ENCODE measurements at places on chromosomes 12 and 14.

DNA sequence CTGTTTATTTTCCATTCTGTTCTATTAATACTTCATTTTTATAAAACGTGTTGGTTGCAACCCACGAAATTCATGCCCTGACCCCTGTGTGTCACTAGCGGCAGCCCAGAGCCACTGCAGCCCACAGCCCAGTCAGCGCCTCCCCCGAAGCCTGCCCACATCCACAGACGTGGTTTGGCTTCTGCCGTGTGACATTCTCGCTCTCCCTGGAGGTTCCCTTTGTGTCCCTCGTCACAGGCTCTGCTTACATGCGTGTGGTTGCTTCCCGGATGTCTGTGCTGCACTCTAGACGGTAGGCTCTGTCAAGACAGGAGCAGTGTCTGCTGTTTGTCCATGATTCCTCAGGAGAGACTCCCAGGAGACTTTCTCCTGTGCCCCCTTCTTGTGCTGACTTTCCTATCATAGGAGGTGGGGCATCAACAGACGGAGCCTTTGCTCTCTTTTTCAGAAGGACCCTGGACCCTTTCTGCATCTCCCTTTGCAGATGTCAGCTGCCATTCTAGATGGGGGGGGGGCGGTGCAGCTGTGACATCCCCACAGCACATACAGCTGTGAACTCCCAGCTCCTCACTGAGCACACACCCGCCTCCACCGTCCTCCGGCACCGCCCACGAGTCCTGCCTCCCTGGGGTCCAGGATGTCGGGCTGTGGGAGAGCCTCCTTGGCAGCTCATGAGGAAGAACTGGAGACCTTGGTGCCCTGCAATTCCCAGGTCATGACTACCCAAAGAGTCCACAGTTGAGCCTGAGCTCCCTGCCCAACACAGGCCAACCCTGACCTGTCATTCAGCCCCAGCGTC lies 36.8 kb upstream of the PIWIL1 start:
- no peak for DNase-seq

DNA sequence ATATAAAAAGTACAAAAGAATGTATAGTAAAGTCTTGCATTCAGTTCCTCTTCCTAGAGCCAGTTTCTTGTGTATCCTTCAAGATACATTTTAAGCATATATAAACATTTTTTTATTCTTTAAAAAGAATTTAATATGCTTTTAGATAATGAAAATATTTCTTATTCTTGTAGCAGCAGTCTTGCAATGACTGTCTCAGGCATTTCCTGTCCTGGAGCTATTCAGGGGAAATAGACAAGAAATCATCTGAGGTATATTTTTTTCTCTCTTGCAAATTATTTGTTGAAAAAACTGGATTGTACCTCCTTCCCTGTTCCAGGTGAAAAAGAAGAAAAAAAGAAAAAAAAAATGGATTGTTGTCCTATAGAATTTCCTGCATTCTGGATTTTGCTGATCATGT lies 17.0 kb upstream of the ERBB3 start:
- no peak for DNase-seq

- DNase-seq = no peak
Measured at GRCh38 chr12:106493531-106493930, 89.3 kb upstream of the RFX4 start.

GRCh38 chr12:41905073-41905758 lies 239.5 kb downstream of the GXYLT1 start:
- no peak for DNase-seq

GRCh38 chr12:118840878-118841277 lies 140.5 kb upstream of the SRRM4 start:
- no peak for DNase-seq

DNA sequence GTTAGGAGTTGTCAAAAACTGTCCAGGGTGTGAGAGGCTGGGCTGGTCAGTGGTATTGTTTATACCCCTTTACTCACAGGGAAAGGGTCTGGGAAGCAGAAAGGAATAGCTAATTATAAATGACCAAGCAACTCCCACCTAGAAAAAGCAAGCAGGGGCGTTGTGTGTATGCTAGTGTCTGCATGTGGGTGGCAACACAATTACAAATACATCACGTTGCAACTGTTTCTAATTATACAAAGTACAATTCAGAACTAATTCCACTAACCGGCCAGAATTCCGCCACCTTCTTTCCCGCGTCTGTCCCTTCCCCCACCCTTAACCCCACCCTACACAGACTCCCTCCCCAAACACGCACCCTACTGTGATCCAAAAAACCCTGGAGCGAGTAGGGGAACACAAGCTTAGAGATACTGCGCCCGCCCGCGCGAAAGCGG lies 2.2 kb downstream of the DPF3 start:
- no peak for DNase-seq

DNA sequence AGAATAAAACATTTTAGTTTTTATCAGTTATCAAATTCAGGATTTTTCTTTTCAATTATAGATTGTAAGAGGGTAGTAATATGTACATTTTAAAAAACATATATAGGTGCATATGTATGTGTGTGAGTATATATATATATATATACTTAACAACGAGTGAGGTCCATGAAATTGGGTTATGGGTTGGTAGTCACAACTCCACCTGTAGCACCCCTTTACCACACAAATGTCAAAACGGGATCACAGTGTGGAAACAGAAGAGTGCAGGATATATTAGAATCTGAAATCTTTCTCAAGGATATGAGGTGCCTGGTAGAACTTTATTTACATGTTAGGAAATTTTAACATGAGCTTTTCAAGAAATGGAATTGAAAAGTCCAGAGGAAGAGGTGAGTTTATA lies 31.3 kb downstream of the MIA2 start:
- no peak for DNase-seq

DNA sequence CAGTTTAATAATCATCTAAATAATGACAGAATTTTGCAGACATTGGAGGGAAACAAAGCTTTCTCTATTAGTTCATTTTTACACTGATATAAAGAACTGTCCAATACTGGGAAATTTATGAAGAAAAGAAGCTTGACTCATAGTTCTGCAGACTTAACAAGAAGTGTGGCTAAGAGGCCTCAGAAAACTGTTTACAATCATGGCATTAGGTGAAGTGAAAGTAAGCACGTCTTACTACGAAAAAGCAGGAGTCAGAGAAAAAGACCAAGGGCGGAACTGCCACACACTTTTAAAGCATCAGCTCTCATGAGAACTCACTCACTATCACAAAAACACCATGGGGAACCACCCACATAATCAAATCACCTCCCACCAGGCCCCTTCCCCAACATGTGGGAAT lies 804.4 kb downstream of the FLRT2 start:
- DNase-seq = no peak

GRCh38 chr12:109239179-109239578 lies 69.9 kb downstream of the FOXN4 start:
- no peak for DNase-seq

DNA sequence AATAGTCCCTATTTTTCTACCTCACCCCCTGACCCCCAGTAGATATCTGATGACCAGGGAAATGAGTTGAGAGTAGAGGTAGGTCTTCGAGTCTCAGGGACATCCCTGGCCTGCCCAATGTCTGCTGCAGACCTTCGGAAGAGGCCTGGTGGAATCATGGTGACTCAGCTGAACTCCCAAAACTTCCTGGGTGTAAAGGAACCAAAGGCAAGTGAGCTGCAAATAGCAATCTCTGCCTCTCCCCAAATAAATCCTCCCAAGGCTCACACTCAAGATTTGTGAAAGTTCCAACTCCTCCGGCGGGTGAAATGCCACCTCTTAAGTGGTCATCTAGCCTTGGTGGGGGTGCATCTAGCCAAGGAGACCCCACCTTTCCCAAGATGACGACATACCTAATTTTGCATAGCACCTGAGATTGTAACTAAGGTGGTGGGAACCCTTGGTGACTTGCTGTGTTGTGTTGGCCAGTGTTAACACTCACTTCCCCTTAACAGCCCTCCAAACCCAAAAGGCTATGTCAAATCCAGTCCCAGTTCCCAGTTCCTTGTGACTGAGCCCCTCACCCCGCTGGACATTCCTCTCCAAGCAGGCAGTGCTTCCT lies 6.3 kb downstream of the ZFP36L1 start:
- DNase-seq = no peak

DNA sequence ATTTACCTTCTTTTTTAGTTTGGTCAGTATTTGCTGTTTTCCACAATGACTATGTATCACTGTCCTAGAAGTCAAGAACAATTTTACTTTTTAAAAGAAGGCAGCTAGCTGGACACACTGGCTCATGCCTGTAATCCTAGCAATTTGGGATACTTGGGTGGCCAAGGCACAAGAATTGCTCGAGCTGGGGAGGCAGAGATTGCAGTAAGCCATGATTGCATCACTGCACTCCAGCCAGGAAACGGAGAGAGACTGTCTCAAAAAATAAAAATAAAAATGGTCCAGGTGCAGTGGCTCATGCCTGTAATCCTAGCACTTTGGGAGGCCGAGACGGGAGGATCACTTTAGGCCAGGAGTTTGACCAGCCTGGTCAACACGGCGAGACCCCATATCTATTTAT lies 28.3 kb downstream of the MDM1 start:
- DNase-seq = no peak

- DNase-seq = no peak
Measured at GRCh38 chr14:45377166-45377565, 124.2 kb upstream of the MIS18BP1 start.

GRCh38 chr14:65794674-65795279 lies 382.2 kb downstream of the FUT8 start:
- DNase-seq = no peak

DNA sequence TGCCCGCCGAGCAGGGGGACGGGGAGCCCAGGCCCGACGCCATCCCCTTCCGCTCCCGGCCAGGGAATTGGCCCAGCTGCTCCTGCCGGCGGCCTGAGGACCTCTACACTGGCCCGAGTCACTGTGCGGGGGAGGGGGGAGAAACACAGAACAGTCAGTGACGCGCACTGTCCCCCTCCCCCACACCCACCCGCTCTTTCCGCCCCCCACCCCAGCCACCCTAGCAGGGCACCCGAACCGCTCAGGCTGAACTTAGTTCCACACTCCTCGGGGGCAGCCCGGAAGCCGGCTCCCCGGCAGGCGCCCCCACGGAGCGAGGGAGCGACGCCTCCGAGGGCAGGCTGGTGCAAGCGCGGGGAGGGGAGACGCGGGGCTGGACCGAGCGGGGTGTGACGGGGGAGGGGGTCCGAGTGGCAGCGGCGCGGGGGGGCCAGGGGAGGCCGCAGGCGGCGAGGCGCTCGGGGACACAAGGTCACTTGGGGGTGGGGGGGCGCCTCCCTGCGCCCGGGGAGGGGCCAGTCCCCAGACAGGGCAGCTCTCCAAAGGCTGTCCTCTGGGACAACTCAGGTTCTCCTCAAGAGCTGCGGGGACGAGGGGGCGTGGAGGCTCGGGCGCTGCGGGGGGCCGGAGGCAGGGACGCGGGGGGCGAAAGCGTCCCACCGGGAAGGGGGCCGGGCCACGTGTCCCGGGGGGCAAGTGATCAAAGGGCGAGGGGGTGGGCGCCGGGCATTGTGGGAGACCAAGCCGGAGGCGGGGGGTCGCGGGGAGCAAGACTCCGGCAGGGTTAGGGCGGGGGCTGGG lies 648 bp downstream of the CHD4 start:
- DNase-seq = peak; percentile 75

- DNase-seq = no peak
Measured at GRCh38 chr14:60532442-60532841, 23.5 kb downstream of the SIX6 start.

DNA sequence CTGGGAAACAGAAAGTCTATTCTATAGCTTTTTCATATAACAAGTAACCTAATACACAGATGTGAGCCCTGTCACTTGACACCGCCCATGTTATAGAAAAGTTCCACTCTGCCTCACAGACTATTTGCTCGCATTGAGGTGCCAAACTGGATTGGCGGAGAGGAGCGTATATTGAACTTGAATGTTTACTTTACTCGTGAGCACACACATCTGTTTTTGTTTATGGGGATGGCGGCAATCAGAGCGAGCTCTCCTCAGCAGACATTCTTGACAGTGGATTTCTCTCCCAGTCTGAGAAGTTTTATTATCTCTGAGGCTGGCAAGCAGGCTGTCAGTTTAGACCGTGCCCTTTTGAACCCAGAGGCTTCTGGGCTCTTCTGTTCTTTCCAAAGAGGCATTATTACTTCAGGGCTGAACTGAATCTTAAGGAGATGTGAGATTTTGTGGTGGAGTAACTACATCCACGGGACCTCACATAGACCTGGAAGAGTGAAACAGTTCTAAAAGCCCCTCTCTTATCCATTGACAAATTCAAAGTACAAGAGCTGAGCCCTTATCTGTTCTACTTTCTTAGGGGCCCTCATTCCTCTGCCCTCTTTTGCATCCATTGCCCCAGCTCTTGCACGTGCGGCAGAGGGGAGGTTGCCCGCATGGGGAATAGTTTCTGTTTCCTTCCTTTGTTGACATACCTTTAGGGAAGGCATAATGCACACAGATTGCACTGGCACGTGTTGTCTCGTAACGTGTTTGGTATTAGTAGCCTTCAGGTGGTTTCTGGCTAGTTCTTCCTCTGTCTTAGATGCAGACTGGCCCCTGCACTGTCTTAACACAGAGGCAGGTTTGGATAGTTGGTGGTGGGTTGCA lies 68.2 kb downstream of the DRAM1 start:
- no peak for DNase-seq

DNA sequence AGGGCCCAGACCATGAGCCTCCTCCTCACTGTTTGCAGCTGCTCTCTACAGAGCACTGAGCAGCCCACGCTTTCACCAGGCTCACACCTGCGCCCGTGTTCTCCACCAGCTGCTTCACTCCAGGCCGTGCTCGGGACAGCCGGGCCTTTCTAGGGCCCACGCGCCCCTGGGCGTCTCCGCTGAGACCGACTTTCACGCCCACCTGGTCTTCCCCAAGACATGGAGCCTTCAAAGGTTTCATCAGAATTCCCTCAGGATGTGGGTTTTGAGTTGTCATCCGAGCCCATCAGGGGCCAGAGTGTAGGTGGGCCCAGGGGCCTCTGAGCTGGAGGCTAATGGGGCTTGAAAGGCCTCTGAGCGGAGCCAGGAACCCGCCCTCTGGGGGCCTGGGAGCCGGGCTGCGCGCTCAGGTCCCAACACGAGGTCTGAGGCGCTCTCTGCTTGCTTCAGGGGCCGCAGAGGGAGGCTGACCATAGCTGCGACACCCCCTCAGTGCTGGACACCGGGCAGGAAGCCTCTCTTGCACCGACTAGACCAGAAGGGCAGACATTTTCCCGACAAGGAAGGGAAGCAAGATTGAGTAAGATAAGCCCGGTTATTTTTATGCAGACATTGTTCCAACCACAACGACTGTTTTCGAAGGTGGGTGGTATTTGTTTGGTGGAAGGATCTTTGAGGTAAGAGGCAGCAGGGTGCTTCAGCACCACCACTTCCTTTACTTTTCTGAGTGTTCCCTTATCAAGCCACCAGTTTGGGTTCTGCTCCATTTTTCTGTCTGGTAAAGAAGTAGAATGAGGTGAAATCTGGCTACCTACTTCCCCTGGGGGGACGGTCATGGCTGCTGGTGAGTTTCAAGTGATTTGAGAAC lies 125.0 kb upstream of the FUT8 start:
- DNase-seq = peak; percentile 66

All from CD4-positive, alpha-beta T cell treated with Interleukin-21 for 1 hour (primary cell).